ENCODE measurements at places on chromosomes 1 and 21.
A peak's percentile ranks its signal among the peaks of the same experiment; 100 is the strongest.

DNA sequence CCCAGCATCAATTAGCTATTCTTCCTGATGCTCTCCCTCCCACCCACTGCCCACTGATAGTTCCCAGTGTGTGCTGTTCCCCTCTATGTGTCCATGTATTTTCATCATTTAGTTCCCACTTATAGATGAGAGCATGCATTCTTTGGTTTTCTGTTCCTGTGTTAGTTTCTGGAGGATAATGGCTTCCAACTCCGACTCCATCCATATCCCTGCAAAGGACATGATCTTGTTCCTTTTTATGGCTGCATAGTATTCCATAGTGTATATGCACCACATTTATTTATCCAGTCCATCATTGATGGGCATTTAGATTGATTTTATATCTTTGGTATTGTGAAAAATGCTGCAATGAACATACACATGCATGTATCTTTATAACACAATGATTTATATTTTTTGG, 30.2 kb downstream of the DISC1 start:
- no peak for DNase-seq

DNA sequence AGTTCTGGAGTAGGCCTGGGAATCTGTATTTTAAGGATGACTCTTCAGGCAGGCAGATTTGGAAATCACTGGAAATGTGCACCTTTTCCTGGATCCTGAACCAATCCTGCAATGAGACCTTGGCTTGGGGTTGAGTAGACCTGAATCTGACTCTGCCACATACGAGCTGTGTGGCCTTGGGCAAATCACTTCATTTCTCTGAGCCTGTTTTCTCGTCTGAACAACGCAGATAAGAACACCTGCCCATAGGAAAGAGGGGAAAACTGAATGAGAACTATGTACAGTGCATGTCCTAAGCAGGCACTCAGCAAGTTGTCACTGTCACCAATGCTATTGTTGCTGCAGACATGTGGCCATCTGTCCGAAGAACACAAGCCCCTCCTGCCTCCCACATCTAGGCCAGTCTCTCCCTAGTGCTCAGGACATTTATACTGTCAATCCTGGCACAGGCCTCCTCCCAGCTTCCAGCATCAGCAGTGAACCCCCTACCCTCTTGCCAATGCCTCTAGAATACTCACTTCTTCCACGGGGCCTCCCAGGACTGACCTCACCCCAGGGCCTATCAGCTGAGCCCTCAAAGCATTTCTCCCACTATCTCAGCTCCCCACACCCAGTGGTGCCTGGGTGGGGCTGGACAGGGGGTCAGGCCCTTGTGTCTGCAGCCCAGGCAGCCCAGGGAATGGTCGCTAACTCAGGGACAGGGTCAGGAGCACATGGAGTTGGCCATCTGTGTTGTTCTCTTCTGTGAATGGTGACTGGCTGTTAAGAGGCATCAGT, 88.8 kb upstream of the ZBTB40 start:
- DNase-seq, result no peak

GRCh38 chr1:59814901-59815825, at the start of gene HOOK1:
TSS of gene HOOK1 (plus strand) at chr1:59814949. CDS start at chr1:59815118, 169 bp downstream.
- peak; percentile 7 for DNase-seq

- no peak for DNase-seq
These were observed 10.0 kb downstream of the ADAMTS1 start for GRCh38 chr21:26835027-26835713.

- no peak for DNase-seq
These were observed 19.9 kb downstream of the ACOT11 start for GRCh38 chr1:54567961-54568360.

DNA sequence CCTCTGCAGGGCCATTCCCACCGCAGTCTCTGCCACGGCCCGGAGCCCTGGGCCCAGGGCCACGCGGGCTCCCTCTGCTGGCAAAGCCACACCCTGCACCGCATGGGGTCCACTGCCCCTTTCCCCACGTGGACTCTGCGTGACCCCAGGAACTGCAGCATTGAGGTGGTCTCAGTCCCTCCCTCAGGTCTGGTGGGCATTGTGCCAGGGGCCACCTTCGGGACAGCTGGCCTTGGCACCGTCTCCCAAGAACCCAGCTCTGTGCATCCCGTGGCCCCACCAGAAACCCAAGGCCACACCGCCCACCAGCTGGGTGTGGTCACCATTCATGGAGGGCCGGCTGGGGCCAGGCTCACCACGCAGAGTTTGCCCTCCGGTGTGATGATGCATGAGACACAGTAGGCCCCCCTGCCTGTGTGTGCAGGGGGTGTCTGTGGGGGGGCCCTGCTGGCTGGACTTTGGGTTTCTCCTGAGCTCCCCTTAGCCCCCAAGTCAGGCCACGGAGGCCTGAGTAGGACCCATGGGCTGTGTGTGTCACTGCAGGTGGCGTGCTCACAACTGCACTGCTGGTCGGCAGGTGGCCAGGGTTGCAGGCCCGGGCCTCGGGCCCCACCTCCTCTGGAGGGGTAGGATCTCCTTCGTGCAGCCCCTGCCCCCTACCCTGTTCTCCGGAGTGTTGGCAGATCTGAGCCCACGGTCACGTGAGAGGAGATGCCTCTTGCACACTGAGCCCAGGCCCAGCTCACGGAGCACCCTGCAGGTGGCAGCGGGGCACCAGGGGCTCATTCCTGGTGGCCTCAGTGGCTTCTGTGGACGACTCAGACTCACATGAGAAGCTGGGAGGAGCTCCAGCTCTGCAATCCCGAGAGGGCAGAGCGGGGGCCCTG, 5.8 kb downstream of the VWA1 start:
- DNase-seq, result peak; percentile 39

DNA sequence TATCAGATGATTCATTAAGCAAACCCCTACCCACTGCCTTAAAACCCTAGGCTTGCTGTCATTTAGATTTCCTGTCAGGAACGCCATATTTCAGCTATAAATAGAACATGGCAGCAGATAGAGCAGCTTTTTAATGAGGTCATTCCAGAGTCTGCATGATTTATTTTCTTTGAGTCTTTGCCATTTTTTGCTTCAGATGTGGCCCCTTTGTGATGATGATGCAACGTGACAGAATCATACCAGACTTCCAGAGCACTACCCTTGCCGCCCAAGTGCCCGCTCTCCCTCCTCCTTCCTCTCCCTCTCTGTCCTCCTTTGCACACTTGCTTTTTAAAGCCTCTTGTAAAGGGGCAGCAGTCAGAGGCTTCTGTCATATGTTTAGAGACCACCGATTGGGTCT, 55.5 kb upstream of the TRIM67 start:
- no peak for DNase-seq

GRCh38 chr1:206508956-206509355, 1.6 kb downstream of the RASSF5 start:
- DNase-seq, result no peak

GRCh38 chr1:98201666-98202081, 280.8 kb upstream of the DPYD start:
- no peak for DNase-seq

- no peak for DNase-seq
These were observed 14.2 kb downstream of the ABCA4 start for GRCh38 chr1:94106716-94107115.

- no peak for DNase-seq
These were observed 624.0 kb downstream of the USP25 start for GRCh38 chr21:16353764-16354163.

GRCh38 chr1:58047265-58047858, 499.2 kb downstream of the OMA1 start:
- DNase-seq, result no peak

DNA sequence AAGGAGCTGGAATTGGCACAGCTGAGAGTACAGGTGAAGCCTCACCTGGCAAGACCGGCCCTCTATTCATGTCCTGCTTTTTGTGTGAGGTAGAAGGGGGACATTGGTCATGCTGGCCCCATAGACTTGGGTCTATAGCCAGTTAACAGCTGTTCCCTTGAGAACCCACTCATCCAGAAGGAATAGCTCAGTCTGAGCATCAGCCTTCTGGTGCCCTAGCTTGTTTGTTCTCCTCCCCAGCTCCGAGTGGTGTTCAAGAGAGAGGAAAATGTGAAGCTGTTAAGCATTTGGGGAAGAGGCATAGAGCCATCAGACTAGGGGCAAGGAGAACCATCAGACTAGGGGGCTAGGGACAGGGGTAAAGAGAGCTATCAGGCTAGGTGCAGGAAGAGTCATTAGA, 290.9 kb downstream of the SIPA1L2 start:
- no peak for DNase-seq

DNA sequence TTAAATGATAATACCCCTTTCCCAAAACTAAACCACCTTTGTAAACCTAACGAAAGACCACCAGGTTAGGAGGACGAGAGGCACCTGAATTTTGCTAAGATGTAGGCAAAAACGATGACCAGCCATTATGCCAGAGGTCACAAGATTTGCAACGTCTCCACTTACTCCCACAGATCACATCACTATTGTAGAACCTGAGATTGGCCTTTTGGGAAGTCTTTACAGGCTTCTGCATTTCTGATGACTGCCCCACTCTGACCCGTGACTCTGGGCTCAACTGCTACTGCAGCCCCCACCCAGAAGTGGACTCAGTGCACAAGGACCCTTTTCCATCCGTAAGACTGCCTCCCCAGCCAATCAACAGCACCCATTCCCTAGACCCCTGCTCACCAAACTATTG, 36.4 kb upstream of the COL6A2 start:
- no peak for DNase-seq

DNA sequence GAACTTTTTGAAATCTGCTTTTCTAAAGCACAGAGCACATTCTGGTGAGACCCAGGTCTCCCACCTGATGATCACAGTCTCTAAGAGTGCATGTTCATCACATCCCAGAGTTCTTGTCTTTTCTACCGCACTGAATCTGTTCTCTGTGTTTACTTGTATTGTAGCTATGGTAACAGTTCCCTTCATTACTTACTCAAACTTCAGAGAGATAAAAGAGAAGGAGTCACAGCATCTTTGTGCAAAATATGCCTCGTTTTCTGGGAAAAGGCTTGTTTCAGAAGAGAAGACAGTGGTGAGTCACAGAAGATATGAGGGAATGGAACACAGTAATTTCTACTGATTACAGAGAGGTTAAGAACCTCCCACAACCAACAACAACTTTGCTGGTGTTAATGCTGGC, 580.6 kb downstream of the PLA2G4A start:
- DNase-seq, result no peak

- DNase-seq, result no peak
These were observed 1279.6 kb downstream of the KCNT2 start for GRCh38 chr1:195328681-195329080.

GRCh38 chr1:68112835-68113243, 62.4 kb upstream of the DIRAS3 start:
- DNase-seq, result no peak

GRCh38 chr1:223089250-223089649, 53.8 kb downstream of the TLR5 start:
- no peak for DNase-seq

DNA sequence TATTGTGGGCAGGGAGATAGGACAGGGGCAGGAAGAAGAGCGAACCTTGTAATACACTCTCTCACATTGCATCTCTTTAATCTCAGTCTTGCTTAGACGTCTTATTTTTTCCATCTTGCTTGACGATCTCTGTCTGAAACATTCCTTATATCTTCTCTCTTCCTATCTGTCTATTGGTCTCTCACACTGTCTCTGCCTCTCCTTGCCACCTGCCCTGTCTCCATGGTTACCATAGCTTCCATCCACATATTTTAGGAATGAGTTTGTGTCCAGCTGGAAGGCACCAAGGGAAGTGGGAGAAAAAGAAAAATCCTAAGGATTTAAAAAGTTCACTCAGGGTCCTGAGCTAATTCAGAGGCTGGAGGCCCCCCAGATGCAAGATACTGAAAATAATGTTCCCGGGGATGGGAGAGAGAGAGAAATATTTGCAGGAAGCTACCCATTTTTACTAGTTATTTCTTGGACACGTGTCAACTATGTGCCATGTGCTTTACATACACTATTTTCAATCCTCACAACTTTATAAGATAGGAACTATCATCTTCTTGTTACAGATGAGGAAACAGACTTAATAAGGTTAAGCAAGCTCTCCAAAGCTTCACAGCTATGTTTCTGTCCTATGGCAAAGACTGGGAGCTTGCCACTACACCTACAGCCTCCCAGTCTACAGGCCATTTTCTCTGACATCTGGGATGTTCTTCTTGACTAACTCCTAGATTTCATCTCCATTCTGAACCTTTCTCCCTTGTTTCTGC, 933 bp downstream of the ANKRD34A start:
- no peak for DNase-seq

DNA sequence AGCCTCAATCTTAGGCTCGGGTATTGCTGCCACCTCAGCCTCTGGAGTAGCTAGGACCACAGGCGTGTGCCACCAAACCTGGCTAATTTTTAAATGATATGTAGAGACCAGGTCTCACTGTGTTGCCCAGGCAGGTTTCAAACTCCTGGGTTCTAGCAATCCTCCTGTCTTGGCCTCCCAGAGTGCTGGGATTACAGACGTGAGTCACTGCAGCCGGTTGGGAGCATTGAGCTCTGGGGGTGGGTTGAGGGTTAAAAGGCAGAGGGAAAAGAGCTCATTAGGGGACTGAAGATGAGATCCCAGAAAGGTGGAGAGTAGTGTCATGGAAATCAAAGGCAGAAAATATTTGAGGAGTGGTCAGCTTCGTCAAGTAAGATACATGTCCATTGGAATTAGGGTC, 7.1 kb downstream of the RAD54L start:
- no peak for DNase-seq

DNA sequence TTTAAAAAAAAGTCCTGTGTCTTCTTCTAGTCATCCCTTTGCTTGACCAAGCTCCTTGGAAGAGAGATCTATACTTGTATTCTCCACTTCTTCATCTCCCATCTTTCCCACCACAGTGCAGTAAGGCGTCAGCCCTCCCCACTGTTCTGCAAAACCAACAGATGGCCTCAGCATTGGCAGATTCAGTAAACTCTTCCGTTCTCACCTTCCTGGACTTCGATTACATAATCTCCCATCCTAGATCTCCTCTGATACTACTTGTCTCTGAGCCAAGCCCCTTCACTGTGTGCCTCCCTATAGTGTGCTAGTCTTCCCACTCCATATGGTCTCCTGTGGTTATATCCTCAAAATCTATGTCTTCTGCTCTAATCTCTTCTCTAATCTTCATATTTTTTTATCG, 1.6 kb upstream of the COLGALT2 start:
- no peak for DNase-seq

DNA sequence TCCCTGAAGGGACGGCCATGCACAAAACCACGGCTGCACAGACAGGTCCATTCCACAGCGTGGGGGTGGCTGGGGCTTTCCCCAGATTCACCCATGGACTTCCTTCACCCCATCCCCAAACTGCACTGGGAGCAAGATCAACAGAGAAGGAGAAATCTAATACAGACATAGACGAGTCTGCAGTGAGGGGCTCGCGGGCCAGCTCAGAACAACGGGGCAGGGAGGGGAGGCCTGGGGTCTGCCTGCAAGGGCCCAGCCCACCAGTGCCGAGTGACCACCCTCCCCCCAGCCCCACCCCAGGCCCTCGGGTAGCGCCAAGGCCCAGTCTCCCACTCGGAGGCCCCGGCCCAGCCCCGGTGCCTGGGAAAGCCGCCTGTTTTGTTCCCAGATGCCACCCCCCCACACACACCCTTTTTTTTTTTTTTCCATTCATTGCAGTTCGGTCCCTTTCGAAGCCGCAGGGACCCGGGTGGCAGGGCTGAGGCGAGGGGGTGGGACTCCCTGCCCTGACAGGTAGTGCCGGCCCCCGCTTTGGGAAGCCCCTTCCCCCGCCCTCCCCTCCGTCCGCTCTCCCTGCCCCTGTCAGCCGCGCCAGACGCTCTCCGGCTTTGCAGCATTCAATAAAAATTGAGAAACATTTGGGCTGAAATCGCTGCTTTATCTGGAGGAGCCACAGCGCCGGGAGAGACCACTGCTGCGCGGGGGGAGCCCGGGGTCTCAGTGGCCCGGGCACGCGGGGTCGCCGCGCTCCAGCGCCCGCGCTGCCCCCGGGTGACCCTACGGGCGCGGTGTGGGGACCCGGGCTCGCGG, 543 bp upstream of the EPHB2 start:
- no peak for DNase-seq

Data from stimulated activated CD8-positive, alpha-beta memory T cell treated with anti-CD3 and anti-CD28 coated beads, Interleukin-15, amount 100 ng/mL, for 24 hours (primary cell).